Stimulated activated CD8-positive, alpha-beta memory T cell treated with anti-CD3 and anti-CD28 coated beads, Interleukin-7, amount 100 ng/mL, for 1 hour (primary cell): ENCODE measurements at places on chromosomes 16 and 17.

GRCh38 chr17:27858621-27859305 lies 34.4 kb downstream of the LYRM9 start:
- no peak for DNase-seq

- DNase-seq = no peak
Observed at GRCh38 chr17:64984851-64985521, 65.7 kb upstream of the LRRC37A3 start.

GRCh38 chr17:7137171-7137943 lies 22.7 kb upstream of the ASGR2 start:
- DNase-seq = no peak

DNA sequence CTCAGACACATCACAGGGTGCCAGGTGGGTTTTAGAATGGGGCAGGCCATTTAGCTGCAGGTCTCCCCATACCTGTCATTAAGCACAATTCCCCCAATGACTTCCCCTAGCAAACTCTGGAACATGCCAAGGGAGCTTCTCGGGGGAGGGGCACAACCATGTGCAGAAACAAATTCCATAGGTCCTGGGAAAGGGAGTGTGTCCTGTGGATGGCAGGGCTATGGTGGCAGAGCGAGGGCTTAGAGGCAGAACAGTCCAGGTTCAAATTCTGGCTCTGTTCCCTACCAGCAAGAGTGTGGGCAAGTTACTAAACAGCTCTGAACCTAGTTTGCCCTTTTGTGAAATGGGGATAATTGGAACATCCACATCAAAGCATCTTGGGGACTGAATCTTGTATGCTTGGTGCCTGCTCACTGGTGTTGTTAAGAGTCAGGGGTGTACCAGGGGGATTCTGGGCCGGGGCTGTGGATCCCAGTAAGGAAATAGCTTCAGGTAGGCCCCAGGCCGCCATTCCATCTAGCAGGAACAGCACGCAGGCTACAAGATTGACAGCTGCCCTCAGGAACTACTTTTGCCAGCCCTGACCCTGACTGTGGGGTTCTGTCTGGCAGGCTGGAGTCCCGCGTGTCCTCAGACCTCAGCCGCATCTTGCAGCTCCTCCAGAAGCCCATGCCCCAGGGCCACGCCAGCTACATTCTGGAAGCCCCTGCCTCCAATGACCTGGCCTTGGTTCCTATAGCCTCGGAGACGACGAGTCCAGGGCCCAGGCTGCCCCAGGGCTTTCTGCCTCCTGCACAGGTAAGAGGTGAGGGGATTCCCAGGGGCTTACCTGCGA lies 5.6 kb upstream of the DCAF7 start:
- DNase-seq = no peak

DNA sequence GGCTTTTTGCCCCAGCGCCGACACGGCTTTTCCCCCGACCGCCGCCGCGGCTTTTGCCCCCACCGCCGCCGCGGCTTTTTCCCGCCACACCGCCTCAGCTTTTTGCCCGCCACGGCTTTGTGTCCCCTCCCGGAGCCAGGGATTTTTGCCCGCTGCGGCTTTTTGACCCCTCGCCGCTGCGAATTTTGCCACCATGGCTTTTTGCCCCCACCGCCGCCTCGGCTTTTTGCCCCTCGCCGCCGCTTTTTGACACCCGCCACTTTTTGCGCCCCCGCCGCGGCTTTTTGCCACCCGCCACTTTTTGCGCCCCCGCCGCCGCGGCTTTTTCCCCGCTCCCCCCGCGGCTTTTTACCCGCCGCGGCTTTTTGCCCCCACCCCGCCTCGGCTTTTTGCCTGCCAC lies 1342.5 kb downstream of the TP53TG3F start:
- DNase-seq = no peak

DNA sequence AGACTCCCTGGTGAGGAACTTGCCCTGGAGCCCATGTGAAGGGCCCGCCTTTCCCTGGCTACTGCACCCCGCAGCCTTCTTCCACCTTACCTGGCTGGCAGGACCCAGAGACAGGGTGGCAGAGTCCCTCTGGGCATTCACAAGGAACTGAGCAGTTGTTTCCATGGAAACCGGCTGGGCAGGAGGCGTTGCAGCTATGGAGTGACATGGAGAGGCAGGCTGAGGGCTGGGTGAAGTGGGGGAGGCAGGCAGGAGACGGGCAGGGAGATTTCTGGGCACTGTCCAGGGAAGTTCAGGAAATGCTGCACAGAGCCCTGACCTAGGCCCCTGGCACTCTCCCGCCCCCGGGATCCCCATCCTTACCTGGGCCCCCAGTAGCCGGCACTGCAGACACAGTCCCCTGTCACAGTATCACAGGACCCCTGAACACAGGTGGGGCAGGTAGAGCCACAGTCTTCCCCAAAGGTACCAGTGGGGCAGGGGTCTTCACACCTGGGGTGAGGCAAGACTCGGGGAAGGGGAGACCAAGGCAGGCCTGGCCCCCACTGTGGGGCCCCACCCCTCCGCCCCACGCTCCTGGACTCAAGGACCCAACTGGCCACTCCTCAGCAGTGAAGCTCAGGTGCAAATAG lies 5.9 kb downstream of the SCARF1 start:
- no peak for DNase-seq

- no peak for DNase-seq
Observed at GRCh38 chr17:77245162-77245926, 104.6 kb downstream of the SEC14L1 start.
